ENCODE measurements at places on chromosomes 2 and 18. TPM values are rescaled to one million over a fixed set of nuclear protein-coding genes. Genes with fewer than 3 reads are reported as not detected.

- no peak for DNase-seq
Measured at GRCh38 chr18:9416563-9417072, 58.7 kb upstream of the RALBP1 start.

- peak; percentile 55 for DNase-seq
Measured at GRCh38 chr2:156779416-156780120, 343.4 kb downstream of the GPD2 start.

DNA sequence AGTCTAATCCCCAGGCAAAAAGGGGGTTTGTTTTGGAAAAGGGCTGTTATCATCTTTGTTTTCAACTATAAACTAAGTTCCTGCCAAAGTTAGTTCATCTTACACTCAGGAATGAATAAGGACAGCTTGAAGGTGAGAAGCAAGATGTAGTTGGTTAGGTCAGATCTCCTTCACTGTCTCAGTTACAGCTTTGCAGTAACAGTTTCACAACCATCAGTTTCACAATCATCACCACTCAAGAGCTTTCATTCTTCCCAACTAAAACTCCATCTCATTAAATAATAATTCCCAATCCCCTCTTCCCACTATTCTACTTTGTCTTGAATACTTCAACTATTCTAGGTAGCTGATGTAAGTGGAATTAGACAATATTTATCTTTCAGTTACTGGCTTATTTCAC lies 200.9 kb downstream of the NYAP2 start:
- no peak for DNase-seq

GRCh38 chr2:201347138-201347537 lies 10.0 kb downstream of the FLACC1 start:
- no peak for DNase-seq

DNA sequence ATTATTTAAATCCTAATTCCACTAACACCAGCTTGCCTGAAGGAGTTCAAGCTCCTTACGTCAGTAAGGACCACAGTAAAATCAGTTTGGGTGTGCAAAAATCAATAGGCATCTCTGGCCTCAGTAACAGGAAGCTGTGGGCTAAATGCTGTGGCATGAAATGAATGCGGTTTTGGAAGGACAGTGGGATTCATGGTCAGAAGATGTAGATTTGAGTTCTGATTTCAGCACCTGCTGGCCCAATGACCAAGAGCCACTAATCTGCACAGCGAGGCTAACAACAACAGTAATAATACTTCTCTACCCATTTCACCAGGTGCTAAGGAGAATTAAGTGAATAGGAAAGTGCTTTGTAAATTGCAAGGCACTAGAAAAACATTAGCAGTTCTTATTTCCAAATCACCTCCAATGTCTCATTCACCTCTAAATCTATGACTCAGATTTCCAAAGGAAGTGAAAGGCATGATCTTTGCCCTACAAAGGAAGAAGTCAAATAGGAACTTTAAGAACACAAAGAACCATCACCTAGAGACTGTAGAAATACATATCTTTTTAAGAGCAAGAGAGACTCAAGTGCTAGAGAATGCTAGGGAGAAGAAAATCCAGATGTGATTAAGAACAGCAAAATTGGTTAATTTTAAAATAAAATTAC lies 172.6 kb downstream of the ANKRD44 start:
- no peak for DNase-seq

DNA sequence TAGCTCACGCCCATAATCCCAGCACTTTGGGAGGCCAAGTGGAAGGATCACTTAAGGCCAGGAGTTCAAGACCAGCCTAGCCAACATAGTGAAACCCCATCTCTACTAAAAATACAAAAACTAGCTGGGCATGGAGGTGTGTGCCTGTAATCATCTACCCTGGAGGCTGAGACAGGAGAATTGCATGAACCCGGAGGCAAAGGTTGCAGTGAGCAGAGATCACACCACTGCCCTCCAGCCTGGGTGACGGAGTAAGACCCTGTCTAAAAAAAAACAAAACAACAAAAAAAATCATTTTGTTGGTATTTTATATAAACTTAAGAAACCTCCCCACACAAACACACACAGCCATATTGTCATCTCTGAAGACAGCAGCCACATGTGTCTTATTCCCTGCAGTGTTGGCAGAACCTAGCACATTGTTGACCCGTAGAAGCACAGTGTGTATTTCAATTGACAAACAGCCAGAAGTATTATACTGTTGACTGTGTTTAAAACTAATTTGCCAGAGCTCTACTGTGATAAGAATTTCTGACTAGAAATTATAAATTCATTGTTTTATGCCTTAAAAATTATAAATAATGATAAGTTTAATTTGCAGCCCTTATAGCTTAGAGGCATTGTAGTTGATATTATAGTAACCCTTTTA lies 68.1 kb downstream of the DNAJC10 start:
- no peak for DNase-seq

DNA sequence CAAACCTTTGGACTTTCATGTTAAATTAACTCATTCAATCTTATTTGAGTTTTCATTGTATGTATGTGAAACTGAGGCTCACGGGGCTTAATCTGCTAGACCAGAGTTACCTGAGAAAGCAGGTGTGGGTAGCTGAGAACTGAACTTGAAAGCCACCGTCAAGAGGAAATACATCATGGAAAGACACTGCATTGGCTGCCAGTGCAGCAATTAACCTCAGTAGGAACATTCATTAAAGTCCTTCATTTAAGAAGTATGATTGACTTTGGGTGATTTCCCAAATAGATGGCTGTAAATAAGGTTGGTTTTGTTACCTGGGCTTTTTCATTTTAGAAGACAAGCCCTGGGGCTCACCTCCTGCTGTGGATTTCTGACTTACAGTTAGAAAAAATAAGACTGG lies 36.5 kb upstream of the MGAT5 start:
- DNase-seq: no peak

DNA sequence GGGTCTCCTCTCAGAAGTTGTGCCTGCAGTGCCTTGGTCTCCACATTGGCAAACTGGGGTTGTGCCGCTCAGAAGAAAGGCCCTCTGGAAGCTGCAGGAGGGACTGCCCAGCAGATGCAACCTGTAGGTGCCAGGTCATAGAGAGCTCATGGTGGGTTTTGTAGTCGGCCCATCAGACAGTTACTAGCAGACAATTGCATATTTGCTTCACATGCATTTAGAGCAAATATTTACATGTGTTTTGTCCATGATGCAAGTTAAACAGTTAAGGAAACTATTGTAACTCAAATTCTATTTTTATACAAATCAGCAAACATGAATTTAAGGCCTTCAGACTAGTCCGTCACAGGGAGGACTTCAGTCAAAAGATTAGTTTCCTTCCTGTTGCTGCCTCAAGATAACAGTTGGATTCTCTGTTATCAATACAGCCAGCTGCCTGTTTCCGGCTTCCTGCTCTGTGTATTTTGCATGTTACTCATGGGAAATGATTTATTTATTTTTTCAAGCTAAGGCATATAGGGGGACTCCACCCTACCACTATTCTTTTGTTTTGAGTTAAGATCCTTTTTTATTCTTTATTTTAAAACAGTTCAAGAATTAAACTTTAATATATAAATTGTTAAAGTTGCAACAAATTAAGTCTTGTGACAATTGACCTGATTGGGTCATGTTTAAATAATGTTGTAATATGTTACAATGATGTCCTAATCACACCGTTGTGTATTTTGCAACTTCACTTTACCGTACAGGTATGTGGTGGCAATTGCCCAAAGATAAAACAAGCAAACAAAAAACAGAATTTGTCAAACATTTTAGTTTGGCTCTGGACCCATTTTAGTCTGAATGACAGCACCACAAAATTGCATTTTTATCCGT lies 133.5 kb downstream of the SPTBN1 start:
- peak; percentile 65 for DNase-seq

DNA sequence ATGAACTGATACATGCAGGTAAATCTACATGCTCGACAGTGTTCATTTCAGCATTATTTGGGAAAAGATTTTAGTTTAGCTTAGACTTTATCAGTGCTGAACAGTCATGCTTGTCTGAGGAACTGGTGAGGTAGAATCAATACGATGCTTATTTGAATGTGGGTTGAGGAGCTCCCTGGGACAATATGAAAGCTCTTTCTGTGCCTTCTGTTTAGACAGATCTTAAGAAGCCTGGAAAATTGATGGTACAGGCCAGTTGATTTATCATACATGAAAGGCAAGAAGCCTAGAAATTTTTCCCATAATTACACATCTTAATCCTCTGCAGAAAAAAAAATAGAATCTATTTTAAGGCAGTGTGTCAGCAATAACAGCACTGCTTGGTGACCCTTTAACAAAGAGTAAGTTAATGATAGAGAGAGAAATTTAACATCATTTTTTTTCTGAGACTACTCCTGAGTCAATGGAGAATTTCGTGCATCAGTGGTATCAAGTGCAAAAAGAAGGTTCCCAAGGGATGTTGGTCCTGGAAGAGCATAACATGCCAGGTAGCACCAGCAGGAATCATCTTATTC lies 252.2 kb upstream of the CDH20 start:
- DNase-seq: no peak

DNA sequence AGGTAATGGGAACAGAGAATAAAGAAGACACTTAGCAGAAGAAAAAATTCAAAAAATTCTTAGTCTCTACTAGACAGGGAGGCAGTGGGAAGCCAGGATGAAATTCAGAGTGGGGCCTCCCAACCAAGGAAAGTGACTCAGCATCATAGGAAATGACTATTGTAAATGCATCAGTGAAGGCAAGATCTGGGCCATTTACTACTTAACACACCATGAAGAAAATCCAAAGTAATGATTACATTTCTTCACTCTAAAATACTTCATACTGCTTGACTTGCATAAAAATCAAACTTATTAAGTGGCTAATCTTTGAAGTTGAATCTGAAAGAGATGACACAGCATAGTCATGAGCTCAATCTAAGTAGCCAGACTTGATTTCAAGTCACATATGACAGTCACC lies 405.8 kb upstream of the SLC39A10 start:
- no peak for DNase-seq

DNA sequence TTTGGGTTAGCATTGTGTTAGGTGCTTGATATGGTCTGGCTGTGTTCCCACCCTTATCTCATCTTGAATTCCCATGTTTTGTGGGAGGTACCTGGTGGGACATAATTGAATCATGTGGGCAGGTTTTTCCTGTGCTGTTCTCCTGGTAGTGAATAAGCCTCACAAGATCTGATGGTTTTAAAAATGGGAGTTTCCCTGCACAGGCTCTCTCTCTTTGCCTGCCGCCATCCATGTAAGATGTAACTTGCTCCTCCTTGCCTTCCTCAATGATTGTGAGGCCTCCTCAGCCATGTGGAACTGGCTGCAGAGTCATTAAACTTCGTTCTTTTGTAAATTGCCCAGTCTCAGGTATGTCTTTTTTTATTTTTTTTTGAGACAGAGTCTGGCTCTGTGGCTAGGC lies 2.8 kb downstream of the MSH2 start:
- no peak for DNase-seq

- DNase-seq: no peak
Measured at GRCh38 chr2:136057802-136058140, 60.2 kb downstream of the CXCR4 start.

DNA sequence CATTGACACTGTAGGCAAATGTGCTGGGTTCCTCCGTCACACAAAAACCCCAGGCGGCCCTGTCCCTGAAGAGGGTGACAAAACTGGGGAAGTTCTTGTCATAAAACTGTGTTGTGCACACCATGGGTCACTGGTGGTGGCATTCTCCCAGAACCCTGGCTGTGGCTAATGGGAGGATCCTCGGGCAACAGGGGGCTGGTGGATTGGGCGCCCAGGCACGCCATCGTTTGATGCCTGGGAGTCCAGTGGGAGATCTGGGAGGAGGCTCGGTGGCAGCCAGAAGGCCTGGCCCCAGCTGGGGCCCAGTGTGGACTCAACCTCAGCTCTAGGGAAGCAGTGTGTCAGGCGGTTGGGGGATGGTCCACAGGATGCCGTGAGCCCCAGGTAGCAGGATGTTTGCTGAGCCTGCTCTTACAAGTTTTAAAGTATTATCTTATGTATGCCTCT lies 140.7 kb downstream of the ACOXL start:
- no peak for DNase-seq

- DNase-seq: no peak
Measured at GRCh38 chr18:56162311-56163265, 475.8 kb downstream of the TXNL1 start.

GRCh38 chr2:198890490-198890889 lies 567.2 kb downstream of the SATB2 start:
- no peak for DNase-seq

DNA sequence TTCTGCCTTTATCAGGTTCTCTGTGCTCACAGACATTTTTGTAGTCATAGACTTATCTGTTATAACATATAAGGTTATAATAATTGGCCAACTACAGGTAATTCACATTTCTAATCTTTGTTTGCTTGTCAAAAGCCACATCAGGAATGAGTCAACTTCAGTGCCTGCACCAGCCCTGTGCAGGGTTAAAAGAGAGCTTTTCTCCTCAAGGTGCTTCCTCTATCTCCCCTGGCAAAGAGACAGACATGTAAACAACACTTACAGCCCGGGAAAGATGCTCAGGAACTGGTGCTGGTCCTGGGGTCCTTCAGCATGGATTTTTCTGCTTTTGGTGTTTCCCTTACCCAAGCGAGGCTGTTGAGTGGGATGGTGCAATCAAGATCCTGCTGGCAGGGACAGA lies 7.7 kb upstream of the EHD3 start:
- DNase-seq: no peak

- no peak for DNase-seq
Measured at GRCh38 chr2:62216616-62217015, 20.7 kb downstream of the B3GNT2 start.

DNA sequence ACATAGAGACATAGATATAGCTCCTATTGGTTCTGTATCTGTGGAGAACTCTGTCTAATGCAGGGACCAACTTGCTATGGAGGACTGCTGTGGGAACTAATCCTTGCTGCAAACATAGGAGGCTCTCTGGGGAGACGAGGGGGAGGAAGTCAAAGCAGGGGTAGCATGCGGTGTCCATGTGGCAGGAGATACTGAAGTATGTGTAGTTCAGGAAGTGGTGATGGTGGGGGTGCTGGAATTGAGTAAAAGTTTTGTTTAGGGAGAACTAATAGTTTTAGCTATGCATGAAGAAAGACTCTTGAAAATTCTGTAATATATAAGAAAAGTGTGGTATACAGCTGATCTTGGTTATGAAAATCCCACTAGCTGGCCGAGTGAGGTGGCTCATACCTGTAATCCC lies 62.0 kb downstream of the ANKRD44 start:
- DNase-seq: no peak

PLGLB1 gene
- total RNA-seq: 4.2 TPM

CIDEA gene
- not detected for total RNA-seq

TDRD15 gene
- not detected for total RNA-seq

PROM2 gene
- total RNA-seq: 63.4 TPM

NBAS gene
- 38.9 TPM for total RNA-seq

MAIP1 gene
- 35.5 TPM for total RNA-seq

PRSS56 gene
- not detected for total RNA-seq

APCDD1 gene
- 5.6 TPM for total RNA-seq

KRCC1 gene
- total RNA-seq: 75.8 TPM

FAM110C gene
- 24.6 TPM for total RNA-seq

TTC27 gene
- total RNA-seq: 10.0 TPM

AFF3 gene
- 0.86 TPM for total RNA-seq

CCDC150 gene
- total RNA-seq: 10.3 TPM

GALNT3 gene
- 117 TPM for total RNA-seq

ANKRD30B gene
- total RNA-seq: 0.32 TPM
